ENCODE measurements at places on chromosomes 2 and 18.

DNA sequence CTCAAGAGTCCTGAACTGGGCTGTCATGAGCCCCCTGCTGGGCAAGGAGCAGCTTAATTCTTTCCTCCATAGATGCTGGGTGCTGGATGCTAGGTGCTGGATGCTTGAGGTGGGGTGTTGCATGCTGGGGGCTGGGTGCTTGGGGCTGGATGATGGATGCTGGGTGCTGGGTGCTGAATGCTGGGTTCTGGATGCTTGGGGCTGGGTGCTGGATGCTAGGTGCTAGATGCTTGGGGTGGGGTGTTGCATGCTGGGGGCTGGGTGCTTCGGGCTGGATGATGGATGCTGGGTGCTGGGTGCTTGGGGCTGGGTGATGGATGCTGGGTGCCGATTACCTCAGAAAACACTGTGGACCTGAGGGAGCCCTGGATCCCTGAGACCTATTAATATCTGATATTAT is 837.7 kb downstream of the GALR1 start:
- DNase-seq = no peak

- DNase-seq = no peak
Measured at GRCh38 chr2:192544371-192544955, 349.7 kb upstream of the TMEFF2 start.

DNA sequence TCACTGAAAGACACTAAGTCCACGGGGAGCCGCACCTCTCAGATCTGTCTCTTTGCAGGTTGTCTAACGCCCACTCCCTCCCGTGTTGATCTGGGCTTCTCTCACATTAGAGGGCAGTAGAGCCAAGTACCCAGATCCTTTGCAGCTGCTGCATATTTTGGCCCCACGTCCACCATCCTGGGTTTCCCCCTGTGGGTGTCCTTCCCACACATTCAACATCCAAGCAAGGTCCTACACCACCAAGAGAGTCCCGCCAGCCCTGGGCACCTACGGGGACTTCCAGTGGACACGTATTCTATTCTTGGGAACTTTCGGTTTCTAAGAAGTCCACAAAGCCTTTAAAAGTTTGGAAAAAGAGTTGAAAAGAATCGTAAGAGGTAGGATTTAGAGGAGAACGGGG is 116.6 kb downstream of the ATL2 start:
- DNase-seq = no peak

GRCh38 chr2:16665748-16666448 is at the start of gene CYRIA:
Gene CYRIA, minus strand, starts transcription at chr2:16665834. Its CDS starts 77,715 bp downstream, at chr2:16588119.
- DNase-seq = peak; percentile 80

DNA sequence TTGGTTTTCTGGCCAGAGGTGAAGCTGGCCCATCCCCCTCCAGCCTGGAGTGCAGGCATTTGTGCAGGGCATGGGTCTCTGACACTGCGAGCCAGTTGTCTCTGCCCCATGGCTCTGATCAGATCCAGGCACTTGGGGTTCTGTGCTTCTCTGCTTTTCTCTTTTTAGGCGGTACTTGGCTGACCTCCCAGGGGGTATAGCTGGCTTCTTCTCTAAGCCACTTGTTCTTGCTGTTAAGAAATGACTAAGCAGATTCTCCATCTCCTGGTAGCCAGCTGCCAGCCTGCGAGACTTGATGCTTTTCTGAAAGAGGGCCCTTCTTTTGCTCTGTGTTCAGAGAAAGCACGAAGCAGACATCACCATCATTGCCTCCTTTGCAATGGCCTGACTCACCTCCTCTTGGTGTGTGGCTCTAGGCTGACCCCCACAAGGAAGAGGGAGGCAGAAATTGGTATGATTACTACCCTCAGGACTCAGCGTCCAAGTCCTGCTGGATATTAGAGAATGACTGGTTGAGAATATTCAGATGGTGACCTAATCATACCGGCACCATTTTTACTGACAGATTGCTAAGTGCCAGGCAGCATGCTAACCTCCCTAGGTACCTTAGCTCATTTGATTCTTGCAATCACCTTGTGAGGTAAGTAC is 32.7 kb downstream of the TNP1 start:
- DNase-seq = peak; percentile 32

DNA sequence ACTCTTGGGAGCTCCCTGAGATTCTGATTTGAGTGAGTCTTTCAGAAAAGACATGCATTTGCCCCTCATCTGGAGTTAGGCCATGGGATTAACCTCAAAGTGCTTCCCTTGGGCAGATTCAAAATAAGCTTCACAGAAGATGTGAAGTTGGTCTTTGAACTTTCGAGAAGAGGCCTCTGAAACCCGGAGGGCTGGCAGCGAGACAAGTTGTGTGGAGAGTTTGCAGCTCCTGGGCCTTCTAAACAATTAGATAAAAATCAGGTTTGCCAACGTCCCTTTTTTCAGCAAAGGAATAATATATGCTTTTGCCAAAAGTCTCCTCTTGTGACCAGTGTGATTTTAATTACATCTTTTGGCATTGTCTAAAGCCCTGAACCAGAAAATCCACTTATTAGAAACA is 489.7 kb downstream of the SOX11 start:
- DNase-seq = no peak

- DNase-seq = peak; percentile 50
Measured at GRCh38 chr2:218745559-218746469, 35.2 kb downstream of the TTLL4 start.

GRCh38 chr2:85811180-85812093 is 57.6 kb downstream of the ATOH8 start:
- DNase-seq = peak; percentile 78

All from AG20443 (cell line).